Left renal cortex interstitium (tissue), 4 donors: ENCODE measurements at places on chromosomes 6 and 20. TPM values are rescaled to one million over a fixed set of nuclear protein-coding genes. Genes with fewer than 3 reads are reported as not detected.
A peak's percentile ranks its signal among the peaks of the same experiment; 100 is the strongest.

- no peak for DNase-seq
Observed at GRCh38 chr6:169372589-169372988, 118.9 kb upstream of the THBS2 start.

DNA sequence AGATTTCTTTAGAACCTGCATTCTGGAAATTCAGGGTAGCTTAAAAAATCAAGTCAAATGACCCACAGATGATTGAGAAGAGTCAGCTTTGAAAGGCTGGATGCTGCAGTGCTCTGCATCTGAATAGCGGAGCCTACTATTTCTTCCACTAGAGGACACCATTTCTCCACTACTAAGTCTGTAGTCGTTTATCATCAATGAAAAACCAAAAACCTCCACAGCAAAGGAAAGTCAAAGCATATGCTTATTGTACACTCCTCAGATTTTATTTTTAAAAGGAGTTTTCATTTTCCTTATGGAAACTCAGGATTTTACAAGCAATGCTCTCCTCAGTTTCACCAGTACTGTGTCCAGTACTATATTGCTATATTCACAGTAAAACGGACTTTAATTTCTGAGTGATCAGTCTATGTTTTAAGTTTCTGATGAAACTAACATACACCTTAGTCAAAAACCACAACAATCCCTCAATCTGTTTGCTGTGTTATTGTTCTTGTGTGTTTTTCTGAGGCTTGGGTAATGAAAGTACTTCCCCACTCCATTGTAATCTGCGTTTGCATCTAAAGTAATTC lies 50.5 kb upstream of the ENPP5 start:
- no peak for DNase-seq

GRCh38 chr6:38443352-38444144 lies 196.2 kb downstream of the BTBD9 start:
- no peak for DNase-seq

DNA sequence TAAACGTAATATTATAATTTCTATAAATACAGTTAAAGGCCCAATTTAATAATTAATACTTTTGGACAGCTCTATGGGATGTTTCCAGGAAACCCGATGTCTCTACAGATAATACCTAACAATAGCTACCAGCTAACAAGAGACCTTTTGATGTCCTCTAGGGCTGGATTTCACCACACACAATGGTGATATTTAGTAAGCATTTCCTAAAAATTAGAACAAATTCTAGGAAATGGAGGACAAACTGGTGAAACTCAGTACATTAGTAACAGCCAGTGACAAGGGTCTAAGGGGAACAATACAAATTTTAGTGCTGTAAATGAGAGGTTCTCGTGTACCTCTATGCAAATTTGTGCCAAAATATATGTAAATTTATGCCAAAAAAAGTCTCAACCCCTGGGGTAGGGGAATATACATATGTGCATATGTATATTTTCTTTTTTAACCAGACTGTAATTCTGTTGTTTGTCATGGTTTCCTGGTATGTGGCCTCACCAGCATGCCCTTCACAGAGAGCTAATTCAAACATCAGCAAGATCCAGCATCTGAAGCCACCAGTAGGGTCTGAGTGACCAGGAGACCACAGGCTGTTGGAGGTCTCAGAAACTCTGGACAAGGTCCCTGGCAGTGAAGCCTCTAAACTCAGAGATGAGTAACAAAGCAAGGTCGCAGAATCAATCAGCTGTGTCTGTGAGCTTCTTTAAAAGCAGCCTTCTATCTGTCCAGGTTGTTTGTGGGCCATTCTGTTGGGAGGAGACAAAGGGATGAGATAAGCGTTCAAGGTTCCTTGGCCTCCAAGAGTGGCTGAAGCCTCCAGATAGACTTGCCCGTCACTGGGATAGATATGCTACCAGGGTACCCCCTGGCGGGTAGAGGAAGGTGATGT lies 235.1 kb upstream of the RREB1 start:
- no peak for DNase-seq

- DNase-seq: no peak
Observed at GRCh38 chr6:118881440-118882313, 12.3 kb upstream of the ASF1A start.

DNA sequence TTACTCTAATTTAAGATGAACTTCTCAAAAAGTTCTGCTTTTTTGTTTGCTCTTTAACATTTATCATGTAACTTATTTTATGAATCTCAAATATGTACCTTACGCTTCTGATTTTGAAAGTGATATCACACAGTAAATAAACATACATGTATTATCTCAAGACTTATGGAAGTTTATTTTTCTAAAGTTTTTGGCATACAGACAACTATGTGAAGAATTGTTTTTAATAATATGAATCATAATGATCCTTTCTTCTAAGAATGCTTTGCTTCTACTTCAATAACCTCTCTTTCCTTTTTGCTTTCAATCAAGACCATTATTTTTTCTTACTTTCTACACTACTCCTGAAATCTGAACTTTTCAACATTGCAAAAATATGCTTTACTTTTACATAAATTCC lies 816.4 kb downstream of the EYS start:
- DNase-seq: no peak

- DNase-seq: no peak
Observed at GRCh38 chr6:87830907-87831306, 128.9 kb upstream of the AKIRIN2 start.

DNA sequence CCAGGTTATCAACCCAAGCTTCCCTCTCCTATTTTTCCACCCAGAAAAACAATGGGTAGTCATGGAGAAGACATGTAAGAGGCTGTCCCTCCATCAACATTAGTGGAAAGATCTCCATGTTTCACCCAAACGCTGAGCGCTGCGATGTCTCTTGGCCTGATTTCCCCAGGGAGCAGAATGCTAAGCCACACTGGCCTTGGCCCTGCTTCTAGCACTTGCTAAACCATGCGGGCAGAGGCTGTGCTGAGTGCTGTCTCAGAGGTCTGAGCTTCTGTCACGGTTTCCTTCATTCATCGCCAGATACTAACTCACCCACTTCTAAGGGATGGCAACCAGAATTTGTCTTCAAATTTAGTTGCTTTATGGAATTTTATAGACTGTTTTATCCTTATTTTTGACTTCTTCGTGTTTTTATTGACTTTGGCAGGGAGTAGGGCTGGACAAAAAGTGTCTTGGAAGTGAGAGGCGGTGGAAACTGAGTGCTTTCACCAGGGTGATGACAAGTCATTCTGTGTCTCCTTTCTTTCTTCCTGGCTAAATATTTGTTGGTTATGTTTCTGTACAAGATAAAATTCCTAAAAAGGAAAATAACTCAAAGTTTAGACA lies 181.4 kb upstream of the UST start:
- DNase-seq: no peak

GRCh38 chr20:56702931-56703840 lies 74.1 kb downstream of the TFAP2C start:
- DNase-seq: no peak

BCKDHB gene
- polyA plus RNA-seq: 36.4 TPM

SIM1 gene
- 21.1 TPM for polyA plus RNA-seq

DNA sequence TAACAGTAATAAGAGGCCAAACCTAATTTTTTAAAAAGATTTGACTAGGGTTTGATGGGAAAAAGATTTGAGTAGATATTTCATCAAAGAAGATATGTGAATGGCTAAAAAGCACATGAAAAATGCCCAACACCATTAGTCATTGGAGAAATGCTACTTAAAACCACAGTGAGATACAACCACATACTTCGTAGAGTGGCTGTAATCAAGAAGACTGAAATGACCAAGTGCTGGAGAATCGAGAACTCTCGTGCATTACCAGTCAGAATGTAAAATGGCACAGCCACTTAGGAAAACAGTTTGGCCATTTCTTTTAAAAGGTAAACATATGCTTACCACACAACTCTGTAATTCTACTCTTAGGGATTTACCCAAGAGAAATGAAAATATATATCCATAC lies 175.5 kb downstream of the EYA2 start:
- DNase-seq: no peak

DNA sequence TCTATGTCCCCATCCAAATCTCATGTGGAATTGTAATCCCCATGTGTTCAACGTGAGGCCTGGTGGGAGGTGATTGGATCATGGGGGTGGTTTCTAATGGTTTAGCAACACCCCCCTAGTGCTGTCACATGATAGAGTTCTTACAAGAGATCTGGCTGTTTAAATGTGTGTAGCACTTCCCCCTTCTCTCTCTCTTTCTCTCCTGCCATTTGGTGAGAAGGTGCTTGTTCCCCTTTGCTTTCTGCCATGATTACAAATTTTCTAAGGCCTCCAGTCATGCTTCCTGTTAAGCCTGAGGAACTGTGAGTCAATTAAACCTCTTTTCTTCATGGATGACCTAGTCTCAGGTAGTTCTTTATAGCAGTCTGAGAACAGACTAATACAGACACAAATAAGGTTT lies 165.4 kb downstream of the OGFRL1 start:
- no peak for DNase-seq

- no peak for DNase-seq
Observed at GRCh38 chr20:4465212-4465611, 256.5 kb upstream of the PRND start.

DNA sequence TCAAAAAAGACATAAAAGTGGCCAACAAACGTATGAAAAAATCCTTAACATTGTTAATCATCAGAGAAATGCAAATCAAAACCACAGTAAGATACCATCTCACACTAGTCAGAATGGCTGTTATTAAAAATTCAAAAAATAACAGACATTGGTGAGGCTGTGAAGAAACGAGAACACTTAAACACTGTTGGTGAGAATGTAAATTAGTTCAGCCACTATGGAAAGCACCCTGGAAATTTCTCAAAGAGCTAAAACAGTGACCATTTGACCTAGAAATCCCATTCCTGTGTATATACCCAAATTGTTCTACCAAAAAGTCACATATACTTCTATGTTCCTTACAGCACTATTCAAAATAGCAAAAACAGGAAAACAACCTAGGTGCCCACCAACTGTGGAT lies 24.9 kb upstream of the NT5E start:
- no peak for DNase-seq

DNA sequence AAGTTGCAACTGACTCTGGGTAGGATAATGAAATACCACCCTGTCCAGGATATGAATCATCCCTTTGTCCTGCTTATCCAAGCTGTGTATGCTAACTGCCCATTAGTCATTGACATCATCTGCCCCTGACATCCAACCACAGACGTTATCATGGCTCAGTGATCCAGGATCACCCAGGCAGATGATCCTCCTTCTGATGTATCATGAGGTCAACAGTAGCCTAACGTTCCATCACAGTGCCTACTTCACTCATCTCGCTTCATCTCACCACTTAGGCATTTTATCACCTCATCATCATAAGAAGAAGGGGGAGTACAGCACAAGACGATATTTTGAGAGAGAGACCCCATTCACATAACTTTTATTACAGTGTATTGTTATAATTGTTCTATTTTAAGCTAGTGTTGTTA lies 13.4 kb upstream of the BTN3A2 start:
- DNase-seq: no peak

GRCh38 chr6:159098636-159099106 lies 53.9 kb upstream of the TAGAP start:
- DNase-seq: peak; percentile 41

DNA sequence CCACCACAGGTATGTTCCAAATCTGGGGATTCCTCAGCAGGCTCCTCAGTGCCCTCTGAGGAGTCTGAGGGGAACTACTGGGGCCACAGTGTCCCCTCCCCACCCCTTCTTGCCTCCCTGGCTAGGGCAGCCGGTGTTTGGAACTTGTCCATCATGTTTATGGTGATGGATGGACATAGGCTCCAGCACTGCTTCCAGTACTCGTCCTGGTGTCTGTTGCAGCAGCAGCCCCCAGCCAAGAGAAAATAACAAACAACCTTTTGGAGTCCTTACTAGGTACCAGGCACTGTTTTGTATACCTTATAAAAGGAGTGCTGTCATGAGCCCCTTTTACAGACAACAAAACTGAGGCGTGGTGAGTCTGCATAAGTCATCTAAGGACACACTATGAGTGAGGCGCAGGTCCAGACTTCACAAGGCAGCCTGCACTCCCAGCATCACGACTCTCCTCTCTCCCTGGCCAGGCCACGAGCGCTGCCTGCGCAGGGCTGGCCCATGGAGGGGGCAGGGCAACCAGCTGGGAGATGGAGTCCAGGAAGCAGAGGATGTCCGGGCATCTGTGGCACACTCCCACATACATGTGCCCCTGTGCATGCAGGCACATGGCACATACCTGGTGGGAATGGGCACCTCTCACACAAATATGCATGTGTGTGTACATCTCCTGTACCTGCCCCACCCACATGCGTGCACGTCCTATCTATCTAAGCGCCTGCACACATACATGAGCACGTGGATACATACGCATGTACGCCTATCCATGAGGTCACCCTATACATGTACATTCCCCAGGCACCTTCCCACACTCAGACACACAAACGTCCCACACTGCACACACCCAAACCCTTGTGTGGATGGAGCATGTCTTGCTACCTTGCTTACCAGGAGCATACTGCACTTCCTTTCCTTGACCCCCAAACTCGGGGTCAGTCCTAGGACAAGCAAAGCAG lies 152.7 kb downstream of the VEGFA start:
- no peak for DNase-seq

DNA sequence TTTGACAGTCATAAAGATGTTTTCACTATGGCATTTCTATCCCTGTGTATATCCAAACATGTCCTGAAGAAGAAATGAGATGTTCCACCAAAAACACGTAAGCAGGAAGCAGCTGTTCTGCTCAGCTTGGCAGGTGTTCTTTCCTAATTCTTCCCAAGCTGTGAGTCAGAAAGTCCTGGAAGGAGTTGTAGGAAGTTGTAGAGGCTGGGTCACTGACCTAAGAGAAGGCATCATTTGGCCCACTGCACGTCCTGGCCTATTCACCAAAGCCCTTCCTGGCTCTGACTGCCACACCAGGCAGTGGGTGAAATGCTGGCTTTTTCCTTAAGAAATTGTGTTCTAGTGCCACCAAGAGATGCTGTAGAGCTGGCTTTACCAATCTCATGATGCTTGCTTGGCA lies 40.3 kb downstream of the STX11 start:
- DNase-seq: no peak

TMEM170B gene
- polyA plus RNA-seq: 8.1 TPM

GRM1 gene
- 0.22 TPM for polyA plus RNA-seq

GRCh38 chr6:92495242-92495641 lies 924.1 kb downstream of the EPHA7 start:
- no peak for DNase-seq

DNA sequence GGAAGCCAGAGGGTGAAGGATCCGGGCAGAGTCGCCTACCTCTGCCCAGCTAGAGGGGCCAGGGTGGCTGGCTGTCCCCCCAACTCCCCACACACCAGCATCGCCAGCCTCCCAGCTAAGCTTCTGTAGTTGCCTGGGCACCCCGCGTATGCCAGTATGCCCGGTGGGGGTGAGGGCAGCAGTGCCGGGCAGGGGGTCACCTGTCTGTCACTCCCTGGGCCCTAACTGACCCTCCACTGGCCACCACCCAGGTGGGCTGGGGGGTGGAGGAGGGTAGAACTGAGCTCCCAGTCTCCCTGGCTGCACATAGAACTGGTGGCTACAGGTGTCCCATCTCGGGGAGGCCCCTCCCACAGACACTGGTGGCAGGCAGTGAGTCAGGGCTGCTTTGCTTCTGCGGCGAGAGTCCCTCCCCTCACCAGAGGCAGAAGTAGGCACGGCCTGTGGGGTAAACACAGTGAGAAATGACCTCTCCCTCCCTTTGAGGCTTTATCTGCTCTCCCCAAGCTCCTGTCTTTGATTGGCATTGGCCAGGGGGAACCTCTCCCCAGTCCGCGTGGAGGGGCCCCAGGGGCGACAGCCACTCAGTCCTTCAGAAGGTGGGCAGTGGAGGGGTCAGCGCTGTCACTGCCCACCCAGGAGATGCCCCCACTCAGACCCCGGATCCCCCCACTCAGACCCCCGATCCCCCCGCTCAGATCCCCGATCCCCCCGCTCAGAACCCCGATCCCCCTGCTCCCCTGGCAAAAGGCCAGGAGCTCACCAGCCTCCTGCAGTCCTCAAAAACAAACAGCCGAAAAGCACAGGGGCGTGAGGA lies 2.5 kb downstream of the NTSR1 start:
- no peak for DNase-seq
